ENCODE measurements at places on chromosomes 5 and 9.

GRCh38 chr9:136237486-136238341 lies 7.9 kb downstream of the QSOX2 start:
- no peak for DNase-seq

- DNase-seq: no peak
Observed at GRCh38 chr9:89776795-89777525, 172.1 kb downstream of the GADD45G start.

DNA sequence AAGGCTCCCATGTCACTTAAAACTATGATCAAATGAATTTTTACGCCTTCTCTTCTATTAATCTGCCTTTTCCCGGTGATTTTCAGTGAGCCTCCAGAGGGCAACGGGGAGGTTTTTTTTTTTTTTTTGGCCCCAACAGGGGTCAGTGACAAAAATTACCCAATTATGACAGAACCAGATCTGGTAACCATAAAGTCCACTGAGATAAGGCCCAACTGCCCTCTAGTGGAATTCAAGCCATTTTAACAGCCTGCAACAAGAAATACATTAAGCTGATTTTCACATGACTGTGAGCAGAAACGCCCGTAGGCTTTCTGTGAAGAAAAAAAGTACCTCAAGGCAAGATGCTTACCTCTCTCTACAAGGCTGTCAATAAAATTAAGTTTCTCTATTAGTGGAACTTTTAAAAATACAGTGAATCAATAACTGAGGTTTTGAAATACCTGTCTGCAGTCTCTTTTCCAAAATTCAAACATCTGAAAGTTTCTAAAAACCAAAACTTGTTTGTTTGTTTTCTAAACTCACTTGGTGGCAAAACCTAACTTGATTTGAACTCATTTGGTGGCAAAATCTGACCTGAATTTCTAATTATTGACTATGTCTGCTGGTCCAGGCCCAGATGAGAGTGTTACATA lies 49.7 kb upstream of the FST start:
- no peak for DNase-seq

- peak; percentile 24 for DNase-seq
Observed at GRCh38 chr9:108162664-108163063, 673.1 kb upstream of the KLF4 start.

GRCh38 chr9:117704597-117704996 lies 394 bp downstream of the TLR4 start:
- no peak for DNase-seq

DNA sequence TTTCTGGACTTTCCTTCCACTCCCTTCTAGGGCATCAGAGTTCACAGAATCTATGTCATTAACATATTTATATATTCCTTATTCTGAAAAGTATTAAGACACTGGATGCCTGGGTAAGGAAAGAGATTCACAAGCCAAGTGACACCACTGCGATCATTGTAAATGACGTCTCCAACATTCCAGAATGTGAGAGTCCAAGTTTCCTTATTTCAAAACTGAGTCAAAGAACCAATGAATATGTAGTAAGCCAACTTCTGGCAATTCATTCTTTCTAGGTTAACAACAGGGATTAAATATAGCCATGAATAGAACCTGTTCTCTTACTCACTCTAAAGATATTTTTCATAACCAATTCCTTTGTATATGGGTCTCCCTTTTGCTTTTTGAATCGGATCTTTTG lies 18.1 kb downstream of the RAI14 start:
- DNase-seq: no peak

- DNase-seq: no peak
Observed at GRCh38 chr9:95181835-95182234, 135.7 kb downstream of the FANCC start.

- no peak for DNase-seq
Observed at GRCh38 chr9:94490465-94490864, 64.4 kb upstream of the PCAT7 start.

GRCh38 chr5:140408750-140409241 lies 7.2 kb downstream of the ANKHD1 start:
- no peak for DNase-seq

GRCh38 chr9:121278477-121279261 lies 10.7 kb downstream of the GSN start:
- peak; percentile 66 for DNase-seq

- no peak for DNase-seq
Observed at GRCh38 chr5:91150234-91150633, 232.9 kb downstream of the ARRDC3 start.

DNA sequence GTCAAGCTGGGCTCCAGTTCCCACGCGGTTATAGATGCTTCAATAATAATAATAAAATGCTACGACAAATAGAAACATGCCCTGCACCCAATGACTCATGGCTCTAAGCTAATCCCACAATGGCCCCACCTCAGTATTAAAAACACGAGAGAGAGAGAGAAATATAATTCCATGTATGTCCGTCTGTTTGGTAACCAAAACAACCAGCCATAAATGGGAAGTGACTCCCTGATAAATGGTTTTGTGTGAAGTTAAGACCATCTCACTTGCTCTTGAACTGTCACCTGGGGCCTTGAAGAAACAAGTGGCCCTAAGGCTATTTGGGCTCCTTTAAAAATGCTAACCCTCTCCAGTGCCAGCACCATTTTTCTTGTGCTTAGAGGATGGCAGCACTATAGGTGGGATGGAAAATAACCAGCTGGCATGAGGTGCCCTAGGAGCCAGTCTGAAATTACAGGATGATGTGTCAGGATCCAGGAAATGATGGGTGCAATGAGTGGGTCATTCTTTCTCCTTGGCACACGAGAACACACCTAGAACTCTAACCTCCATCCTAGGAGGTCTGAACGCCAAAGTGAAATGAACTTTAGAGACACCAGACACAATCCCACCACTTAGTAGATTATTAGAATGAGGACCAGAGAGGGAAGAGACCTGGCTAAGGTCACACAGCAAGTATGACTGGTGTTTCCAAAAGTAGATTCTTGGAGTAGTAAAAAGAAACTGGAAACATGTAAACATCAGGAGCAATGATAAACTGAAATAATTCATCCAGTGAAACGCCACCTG lies 35.7 kb upstream of the ADRB2 start:
- DNase-seq: no peak

- no peak for DNase-seq
Observed at GRCh38 chr5:137361280-137361679, 137.8 kb downstream of the SPOCK1 start.

GRCh38 chr5:123035918-123036390 lies 571 bp downstream of the PPIC start:
- DNase-seq: peak; percentile 13

DNA sequence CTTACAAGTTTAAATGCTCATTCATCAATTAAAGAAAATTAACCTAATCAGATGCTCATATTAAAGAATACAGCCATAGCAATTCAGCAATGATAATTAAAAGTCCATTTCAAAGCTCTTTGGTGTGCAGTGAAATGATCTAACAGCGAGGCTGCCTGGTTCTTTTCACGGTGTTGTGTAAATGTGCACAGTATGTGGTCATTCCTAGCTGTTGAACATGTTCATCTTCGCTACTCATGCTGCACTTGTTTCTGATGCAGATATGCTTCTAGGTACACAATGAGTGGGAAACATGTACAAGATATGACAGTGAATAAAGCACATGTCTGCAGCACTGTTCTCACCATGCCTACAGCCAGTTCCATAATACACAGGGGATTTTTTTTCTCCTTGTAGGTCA lies 163.5 kb downstream of the NR2F1-AS1 start:
- no peak for DNase-seq

DNA sequence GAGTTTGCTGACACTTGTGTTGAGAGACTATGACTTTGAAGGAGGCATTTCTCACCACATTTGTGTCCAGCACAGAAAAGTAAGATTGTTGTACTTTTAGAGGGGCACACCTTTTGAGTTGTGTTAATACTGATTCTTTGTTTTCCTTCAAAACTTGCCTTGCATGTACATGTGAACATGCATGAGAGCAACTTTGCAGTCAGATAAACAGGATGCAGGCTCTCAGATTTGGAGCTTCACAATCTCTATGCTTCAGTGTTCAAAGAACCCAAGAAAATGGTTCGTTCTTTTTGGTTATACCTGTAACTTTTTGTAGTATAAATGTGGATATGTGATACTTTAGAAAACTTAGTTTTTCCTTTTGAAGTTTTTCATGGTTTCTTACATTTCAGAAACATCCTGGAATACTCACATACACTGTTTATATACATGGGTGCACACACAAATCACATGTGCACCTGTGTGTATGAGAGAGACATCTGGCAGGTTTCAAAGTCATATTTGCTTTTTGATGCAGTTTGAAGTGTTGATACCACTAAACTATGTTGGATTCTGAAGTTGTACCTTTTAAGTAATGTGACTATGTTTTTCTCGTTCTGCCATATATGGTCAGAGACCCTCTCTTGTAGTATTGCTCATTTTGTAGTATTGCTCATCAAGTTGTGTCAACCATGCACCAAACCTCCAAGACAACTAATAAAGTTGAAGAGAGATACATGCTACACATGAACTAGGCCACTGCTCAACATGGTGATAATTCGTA lies 190.7 kb downstream of the CD180 start:
- DNase-seq: no peak

GRCh38 chr9:127174386-127175318 lies 52.2 kb upstream of the ANGPTL2 start:
- DNase-seq: no peak

DNA sequence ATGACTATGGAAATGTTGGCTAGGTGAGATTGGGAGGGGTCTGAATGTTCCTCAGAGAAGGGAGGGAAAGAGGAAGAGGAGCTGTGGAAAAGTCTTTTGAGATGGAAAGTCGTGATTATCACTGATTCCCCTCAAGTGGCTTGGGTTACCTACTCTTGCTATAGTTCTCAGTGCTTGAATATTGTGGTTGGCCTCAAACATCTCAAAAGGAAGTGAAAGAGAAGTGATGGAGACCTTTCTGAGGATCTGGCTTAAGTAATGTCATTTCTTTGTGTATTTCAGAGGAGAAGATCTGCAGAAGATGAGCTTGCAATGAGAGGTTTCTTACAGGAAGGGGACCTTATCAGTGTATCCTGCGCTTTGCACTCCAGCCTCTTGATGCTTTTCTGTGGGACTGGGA lies 5.5 kb downstream of the EXOSC2 start:
- DNase-seq: no peak

GRCh38 chr5:106258591-106259125 lies 1412.1 kb downstream of the EFNA5 start:
- no peak for DNase-seq

GRCh38 chr9:113580041-113580953 lies 116.8 kb downstream of the RGS3 start:
- peak; percentile 94 for DNase-seq

DNA sequence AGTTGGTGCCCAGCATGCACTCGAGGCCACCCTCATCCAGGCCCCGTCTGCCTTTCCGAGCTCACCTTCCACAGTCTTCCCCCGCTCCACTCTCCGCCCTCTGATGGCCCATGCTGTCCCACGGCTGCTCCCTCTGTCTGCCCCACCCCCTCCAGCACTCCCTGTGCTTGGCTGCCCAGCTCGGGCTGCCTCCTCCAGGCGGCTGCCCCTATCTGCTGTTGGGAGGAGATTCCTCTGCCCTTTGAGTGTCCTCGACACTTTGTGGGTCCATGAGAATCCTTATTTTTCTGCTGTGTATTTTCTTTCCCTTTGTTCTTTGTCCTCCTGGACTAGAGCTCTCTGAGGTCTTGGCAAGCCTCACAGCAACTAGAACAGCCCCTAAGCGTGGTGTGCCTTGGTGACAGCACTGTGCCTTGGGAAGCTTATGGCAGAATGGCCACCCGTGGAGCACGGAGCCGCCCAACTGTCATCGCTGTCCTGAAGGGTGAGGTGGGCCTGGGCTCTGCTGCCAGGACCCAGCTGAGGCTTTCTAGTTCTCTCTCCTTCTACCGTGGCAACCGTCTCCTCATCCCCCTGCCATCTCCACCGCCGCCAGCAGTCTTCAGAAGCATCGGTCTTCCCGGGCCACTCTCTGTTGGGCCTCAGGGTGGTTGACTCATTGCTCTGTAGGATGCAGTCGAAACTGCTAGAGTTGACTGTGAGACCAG lies 5.2 kb downstream of the NTMT1 start:
- DNase-seq: peak; percentile 57

DNA sequence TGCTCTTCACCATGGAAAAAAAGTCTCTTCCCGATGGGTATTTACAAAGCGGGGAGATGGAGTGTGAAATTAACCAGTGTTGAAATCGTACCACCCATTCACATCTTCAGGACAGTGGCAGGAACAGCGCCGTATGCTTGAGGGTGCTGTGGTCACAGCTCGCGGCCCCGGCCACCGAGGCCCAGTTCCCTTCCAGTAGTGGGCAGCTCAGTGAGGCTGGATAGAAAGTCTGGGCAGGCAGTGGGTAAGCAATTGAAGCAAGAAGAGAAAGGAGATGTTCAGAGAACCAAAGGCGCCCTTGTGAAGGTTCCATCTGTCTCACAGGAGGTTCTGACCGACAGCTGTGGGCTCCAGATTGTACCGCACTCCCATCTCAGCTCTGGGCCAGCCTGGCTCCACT lies 59.1 kb downstream of the SECISBP2 start:
- DNase-seq: no peak

DNA sequence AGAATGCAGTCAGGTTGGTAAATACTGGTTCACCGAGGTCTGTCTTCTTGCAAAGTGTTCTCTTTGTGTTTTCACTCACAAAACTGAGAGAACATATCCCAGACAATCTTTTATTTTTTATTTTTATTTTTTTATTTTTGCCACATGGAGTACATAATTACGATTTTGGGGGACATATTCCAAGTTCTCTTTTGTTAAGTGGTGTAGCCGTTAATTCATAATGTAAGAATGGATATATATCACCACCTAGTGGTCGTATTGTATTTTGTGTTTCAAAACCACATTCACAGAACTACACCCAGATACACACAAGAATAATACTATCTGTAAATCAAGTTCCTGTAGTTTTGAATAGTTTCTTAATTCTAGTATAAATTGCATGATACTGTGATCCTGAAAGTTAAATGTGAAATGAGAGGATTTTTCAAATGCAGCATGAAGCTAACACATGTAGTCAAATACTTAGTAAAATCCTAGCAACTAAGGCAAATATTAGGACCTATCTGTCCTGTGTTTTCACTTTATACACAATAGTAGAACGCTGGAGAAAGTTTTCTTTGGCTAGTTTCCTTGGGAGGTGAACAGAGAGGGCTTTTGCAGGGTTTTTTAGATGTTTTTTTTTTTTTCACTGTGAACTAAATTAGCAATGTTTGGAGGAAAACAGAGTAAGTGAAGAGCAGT lies 92.7 kb downstream of the VCAN start:
- peak; percentile 6 for DNase-seq

Data from inflammatory macrophage (primary cell).